ENCODE measurements at places on chromosomes 3 and 15.

DNA sequence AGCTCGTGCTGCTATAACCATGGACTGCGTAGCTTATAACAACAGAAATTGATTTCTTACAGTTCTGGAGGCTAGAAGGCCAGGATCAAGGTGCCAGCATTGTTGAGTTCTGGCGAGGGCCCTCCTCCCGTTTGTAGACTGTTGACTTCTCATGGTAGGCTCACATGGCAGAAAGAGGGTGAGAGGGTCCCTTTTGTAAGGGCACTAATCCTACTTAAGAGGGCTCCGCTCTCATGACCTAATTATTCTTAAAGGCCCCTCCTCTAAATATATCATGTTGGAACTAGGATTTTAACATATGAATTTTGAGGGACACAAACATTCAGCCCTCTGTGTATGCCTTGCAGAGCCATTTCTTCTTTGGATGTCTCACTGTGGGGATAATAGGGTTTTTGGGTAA is 28.8 kb upstream of the PYDC2 start:
- no peak for DNase-seq

GRCh38 chr3:183933160-183933559 is 48.5 kb upstream of the PARL start:
- no peak for DNase-seq

GRCh38 chr3:3772920-3773319 is 26.3 kb upstream of the LRRN1 start:
- DNase-seq: peak; percentile 72

DNA sequence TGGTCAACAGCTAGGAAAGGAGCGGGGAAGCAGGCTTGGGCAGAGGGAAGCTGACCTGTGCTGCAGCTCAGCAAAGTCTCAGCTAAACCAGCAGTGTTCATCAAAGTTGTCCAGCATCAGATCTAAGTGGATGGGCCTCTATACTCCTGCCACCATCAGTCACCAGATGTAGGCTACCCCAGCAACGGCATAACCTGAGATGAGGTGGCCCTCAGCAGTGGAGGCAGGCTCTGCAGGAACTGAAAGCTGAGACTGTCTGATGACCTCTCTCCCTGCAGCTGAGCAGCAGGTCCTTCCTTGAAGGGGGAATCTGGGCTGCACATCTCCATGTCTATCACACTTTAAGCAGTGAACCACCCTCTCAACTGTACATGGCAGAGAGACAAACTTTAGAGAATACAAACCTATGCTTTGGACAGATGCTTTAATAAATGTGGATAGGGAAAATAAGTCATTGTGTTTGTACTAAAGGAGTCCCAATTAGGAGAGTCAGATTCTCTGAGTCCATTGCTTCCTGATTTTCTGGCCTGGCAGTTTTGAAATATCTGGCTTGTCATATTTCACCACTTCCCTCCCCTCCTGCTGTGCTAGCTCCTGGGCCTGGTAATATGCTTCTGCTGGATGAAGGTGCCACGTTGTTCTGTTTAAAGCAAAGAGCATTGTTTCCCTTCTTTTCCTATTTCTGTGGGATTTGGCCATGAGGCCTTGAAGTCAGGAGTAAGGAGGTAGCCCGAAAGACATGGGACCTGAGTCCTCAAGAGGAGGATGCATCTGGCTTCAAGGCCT is 11.1 kb upstream of the PSTPIP1 start:
- no peak for DNase-seq
